LNCaP clone FGC (cell line): ENCODE measurements at places on chromosomes 4 and X.

DNA sequence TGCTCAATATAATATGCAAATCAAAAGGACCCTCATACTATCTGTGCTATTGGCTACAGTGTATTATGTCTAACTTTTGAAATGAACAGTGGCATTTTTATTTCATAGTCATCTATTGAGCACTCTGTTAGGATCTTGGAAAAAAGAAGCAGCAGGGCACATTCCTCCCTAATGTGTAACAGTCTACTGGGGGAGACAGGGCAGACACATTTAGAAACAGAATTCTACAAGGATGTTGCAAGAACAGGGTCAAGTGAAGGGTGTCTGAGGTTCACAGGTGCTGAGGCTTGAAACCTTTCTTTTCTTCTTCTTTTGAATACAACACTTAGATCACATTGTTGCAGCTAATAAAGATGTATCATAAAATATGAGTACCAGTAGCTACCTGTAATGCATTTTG is 129.7 kb upstream of the SLC4A4 start:
- DNase-seq = no peak

DNA sequence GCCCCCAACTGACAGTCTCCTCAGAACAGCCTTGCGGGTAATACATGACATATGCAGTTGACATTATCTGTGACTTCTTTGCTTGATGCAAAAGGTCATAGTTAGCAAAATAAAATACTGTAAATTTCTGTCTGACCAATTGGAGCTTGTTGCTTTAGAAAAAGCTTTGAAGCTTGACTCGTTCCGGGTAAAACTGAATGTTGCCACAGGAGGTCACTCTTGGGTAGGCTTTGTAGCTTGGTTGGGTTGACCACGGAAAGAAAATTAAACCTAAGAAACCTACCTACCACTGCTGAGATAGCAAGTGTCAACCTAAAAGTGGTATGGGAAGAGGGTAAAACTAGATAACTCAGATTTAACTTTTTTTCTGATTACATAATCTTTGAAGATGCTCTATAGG is 23.2 kb downstream of the PRPS2 start:
- DNase-seq = peak; percentile 8

- DNase-seq = no peak
Measured at GRCh38 chrX:78643096-78643495, 16.0 kb downstream of the RTL3 start.

DNA sequence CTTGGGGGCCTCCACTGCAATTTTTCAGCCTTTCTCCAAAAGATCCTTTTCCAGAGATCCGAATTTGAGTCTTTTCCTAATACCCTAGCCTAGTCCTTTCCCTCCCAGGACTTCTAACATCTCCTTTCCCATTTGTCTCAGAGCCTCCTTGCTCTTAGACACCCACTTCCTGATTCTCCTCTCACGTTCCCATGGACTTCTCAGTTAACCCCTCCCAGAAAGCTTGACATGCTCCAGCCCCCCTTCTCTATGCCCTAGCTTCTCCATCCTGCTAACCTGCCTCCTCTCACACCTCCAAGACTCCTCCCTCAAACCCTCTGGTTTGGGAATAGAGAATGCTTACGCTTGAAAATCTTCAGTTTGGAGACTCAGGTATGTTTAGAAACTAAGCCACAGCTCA is 2.5 kb downstream of the UBA1 start:
- no peak for DNase-seq

DNA sequence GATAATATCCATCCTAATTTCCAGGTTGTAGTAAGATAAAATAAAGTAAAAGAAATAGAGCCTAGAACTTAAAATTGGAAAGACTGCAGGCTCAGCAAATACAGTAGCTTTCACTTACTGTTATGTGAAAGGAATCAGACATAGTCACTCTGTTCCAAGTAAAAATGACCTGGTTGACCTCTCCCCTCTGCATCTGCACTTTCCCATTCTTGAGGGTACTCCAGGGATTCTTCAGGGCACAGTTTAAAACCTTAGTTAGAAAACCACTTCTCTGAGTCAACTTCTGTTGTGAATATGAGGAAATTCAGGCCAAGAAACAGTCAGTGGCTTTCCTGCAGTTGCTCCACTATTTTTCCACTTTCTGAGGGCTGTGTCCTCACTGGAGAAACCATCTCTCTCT is 42.9 kb downstream of the FRAS1 start:
- no peak for DNase-seq

DNA sequence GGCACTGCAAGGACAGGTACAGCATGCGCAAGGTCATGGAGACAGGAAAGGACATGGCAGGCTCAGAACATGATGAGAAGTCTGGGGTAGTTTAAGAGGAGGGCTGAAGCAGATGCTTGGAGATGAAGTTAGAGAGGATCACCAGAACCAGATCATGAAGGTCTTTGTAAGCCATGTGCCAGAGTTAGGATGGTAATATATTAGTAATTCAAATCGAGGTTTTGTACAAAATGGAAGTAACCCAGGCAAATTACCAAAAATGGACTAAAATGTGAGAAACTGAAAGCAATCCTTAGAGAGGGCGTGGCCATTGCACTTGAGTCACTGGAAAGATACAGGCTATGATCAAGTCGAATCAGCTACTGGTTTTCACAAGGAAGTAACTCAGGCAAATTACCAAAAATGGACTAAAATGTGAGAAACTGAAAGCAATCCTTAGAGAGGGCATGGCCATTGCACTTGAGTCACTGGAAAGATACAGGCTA is 13.5 kb downstream of the RXFP1 start:
- no peak for DNase-seq

- no peak for DNase-seq
Measured at GRCh38 chr4:185256446-185256845, 47.0 kb downstream of the SNX25 start.

DNA sequence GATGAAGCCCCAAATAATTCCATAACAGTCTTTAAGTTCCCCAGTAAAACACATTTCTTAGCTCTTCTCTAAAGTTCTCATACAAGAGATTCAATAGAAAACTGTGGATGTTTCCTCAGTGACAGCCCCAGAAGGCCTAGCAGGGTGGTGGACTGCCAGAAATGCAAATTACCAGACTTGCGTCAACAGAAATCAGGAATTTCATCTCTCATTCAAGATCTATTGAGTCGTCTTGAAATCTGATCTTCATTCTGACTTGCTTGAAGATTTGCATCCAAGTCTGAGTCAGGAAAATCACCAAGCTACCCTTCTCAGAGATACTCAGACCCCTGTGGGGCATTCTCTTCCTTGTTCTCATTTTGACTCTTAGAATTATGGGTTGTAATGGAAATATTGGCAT is 68.9 kb upstream of the NDP start:
- DNase-seq = no peak

DNA sequence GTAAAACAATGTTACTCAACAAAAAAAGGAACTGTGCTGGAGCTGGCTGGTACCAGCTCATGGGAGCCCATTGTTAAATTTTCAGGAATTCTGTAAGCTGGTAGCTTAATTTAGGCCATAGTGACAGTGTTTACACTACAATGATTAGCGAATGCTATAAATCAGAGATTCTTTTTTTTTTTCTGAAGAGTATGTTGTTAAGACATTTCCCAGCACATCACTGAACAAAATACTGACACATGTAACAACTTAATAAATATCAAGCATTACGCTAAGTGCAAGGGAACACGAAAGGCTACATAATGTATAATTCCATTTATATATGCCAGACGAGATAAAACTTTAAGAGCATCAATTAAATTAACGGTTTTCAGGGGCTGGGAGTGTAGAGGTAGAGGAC is 4.4 kb downstream of the WDFY3 start:
- DNase-seq = no peak

- no peak for DNase-seq
Measured at GRCh38 chrX:120331116-120331515, 19.9 kb upstream of the TMEM255A start.

GRCh38 chr4:140186651-140187315 is 32.8 kb upstream of the MAML3 start:
- DNase-seq = peak; percentile 34

GRCh38 chr4:5084911-5085475 is 33.7 kb downstream of the STK32B start:
- DNase-seq = no peak

DNA sequence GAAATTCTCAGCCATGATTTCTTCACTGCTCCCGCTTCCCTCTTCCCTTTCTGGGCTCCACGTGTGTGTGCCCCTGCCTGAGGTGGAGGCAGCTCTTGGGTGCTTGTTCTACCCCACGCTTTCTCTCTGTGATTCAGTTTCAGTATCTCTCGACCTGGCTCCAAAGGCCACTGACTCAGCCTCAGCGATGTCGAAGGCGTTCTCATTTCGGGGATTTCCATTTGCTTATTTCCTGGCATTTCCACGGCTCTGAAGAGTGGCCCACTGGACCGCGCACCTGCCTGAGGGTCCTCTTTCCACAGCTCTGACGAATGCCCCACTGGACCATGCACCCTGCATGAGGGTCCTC is 52.4 kb downstream of the GAK start:
- DNase-seq = no peak

- DNase-seq = no peak
Measured at GRCh38 chrX:2618516-2618915, 72.6 kb upstream of the CD99 start.

- DNase-seq = peak; percentile 35
Measured at GRCh38 chrX:120549483-120550452, 11.0 kb downstream of the CUL4B start.

DNA sequence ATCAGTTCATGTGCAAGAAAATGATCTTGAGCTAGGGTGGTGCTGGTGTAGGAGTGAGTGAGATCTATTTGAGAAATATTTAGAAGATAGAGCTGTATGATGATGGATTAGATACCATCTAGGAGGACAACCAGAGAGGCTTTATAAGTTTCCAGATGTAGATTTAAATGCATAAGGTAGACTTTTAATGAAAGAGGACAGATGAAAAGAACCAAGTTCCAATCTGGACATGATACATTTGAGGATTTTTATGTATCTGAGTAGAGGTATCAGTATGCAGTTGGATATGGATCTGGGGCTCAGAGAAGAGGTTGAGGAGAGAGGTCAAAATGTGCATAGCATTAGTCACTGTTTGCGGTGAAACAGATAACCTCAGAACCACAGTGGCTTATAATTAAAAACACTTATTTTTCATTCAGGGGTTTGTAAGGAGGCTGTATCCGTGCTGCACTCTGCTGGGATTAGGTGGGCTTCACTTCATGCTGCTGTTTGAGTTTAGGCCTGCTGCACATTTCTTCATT is 348.7 kb downstream of the BMPR1B start:
- no peak for DNase-seq

DNA sequence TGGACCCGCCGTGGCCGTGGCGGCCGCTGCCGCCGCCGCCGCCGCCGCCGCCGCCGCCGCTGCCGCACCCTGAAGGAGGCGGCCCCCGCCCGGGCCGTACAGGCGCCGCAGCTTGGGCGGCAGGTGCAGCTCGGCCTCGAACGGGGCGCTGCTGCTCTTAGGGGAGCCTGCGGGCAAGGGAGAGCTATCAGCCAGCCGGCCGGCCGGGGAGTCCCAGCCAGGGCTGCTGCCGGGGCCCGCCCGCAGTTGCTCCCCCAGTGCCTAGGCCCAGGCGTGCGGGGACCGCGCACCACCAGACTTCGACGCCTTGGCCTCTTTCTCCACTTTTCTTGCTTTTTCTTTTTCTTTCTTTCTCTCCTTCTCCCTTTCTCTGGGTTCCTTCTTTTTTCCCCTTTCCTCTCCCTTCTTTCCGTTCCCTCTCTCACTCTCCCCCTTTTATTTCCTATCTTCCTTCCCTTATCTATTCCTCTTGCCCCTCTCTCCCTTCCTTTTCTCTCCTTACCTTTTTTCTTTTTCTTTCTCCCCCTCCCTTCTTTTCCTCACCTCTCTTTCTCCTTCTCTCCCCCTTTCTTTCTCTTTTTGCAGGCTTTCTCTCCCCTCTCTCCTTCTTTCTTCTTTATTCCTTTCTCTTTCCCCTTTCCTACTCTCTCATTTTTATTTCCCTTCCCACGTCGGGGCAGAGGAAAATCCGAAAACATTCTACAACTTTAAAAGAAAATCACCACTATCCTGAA is 2.0 kb downstream of the ARX start:
- DNase-seq = no peak

GRCh38 chr4:24720436-24720835 is 74.9 kb upstream of the SOD3 start:
- no peak for DNase-seq

GRCh38 chrX:94492541-94492940 is 818.5 kb downstream of the FAM133A start:
- DNase-seq = no peak

DNA sequence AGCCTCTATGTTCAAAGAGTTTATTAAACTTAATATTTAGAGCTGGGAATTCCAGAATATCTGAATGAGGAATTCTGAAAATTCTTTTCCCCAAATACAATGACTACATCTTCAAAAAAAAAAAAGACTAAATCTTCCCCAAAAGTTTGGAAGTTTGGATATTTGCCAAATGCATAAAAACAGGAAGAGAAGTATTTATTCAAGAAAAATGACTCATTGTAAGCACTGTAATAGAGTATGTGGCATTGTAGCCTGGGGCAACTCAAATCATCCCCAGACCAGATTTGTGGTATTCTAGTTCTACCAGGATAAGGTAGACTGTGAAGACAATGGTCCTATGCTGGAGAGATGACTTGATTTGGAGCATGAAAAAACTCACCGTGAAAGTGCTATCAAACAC is 78.5 kb upstream of the PDHA2 start:
- no peak for DNase-seq

DNA sequence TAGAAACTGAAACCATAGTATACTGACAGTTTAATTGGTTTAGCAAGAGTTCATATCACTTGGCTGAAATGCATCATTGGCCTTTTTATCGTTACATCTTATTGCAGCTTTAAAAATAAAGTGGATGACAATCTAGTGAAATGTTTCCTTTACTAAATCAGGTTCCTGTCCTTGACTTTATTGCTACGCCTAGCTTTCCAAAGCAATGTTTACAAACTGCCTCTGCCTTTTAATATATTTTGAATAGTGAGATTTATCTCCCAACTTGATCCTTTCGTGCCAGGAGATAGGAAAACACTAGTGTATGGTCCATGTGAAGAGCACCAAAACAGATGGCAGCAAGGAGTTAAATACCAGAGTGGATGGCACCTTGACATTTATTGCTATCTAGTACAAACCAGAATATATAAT is 67.0 kb downstream of the GPC3 start:
- peak; percentile 52 for DNase-seq

DNA sequence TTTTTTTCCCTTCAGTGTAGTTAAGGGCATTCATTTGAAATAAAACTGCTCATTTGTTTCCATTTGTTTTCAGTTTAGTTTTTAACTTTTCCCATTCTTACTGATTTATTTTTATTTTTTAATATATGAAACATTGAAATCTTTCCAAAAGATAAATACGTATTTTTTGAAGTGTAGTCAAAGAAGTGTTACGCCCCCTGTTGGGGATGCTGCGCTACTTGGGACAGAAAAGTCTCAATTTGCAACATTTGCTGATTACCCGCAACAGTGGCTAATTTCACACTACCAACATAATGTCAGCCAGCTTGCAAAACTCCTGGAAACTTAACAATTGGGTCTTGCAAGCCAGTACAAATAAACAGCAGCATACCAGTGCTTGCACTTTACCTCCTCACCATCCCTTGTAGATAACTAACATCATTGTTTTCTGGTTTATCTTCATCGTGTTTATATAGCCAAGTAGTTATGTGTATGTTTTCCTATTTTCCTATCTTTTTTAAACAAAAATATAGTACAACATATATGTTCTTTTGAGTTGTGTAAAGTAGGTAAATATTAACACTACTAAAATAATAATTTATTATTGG is 158.6 kb downstream of the STPG2 start:
- DNase-seq = no peak

- no peak for DNase-seq
Measured at GRCh38 chr4:122118243-122118642, 33.9 kb upstream of the BLTP1 start.
